Fibroblast of skin of left quadriceps (primary cell): ENCODE measurements at places on chromosomes 11 and 22.

- DNase-seq, result no peak
Observed at GRCh38 chr11:2475136-2475918, 30.5 kb downstream of the KCNQ1 start.

DNA sequence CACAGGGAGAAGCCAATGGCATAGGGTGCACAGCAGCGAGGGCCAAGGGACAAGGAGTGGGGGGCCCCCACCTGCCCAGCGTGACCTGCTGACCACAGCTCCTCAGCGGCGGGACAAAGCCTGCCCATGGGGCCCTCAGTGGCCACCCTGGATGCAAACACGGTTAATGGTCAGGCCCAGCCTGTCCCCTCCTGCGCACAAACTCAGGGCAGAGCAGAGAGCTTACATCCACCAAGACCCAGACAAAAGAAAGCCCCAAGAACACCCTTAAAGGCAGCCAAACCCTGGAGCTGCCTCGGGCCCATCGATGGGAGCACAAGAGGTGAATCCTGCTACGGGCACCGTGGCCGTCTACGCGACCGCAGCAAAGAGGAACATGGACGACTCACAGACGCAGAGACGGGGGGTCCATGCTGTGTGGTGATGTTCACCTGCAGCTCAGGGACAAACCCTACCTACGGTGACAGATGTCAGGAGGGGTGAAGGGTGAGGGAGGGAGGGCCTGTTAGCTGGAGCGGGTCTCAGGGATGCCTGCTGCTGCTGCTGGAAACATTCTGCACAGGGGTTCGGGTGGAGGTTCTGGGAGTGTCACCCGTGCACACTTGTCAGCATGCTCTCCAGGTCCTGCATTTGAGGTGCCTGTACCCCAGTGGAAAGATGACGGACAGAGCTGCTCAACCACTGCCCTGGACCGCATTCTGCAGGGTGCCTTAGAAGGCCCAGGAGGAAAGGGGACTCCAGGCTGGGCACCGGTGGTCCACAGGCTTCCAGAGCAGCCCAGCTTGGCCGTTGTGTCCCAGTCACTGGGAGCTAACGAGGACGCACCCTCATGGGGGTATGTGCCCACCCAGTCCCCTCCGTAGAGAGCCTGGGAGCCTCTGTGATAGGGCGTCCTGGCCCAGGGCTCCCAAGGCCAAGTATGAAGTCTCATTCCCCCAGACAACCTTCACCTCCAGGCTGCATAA lies 11.6 kb downstream of the ASCL2 start:
- no peak for DNase-seq

DNA sequence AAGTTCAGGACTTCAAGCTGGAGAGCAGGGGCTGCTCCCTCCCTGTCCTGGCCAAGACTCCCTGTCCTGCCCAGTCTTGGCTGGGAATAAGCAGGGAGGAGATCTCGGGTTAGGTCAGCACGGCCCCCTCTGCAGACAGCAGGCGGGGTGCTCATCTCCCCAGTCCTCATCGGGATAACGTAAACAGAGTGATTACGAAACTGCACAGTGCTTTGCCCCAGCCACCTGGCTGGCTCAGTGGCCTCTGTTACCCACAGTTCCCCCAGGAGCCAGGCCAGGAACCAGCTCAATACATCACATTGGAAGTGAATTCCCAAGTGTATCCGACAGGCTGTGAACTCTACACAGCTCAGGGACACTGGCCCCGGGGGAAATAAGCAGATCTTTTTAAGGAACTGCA lies 42.7 kb upstream of the KCNJ11 start:
- no peak for DNase-seq

GRCh38 chr22:27011133-27011532 lies 353.7 kb downstream of the MIAT start:
- DNase-seq, result no peak

- DNase-seq, result no peak
Observed at GRCh38 chr11:83119216-83119615, 37.7 kb upstream of the PCF11 start.

DNA sequence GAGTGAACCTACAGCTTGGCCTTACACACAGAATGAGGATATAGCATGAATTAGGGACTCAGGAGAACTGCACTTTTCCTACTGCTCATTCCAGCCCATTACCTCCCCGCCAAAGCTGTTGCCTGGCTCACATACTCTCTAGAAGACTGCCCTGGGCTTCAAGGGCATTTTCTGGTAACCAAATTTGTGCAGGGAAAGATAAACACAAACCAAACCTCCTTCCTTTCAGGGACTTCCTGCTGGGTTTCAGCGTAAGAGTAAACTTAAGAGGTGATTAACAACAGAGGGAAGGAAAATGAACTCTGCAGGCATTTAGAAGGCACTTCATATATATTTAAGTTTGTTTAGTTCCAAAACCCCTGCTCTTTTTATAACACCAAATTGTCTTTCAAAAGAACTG lies 194.9 kb downstream of the SWAP70 start:
- no peak for DNase-seq

DNA sequence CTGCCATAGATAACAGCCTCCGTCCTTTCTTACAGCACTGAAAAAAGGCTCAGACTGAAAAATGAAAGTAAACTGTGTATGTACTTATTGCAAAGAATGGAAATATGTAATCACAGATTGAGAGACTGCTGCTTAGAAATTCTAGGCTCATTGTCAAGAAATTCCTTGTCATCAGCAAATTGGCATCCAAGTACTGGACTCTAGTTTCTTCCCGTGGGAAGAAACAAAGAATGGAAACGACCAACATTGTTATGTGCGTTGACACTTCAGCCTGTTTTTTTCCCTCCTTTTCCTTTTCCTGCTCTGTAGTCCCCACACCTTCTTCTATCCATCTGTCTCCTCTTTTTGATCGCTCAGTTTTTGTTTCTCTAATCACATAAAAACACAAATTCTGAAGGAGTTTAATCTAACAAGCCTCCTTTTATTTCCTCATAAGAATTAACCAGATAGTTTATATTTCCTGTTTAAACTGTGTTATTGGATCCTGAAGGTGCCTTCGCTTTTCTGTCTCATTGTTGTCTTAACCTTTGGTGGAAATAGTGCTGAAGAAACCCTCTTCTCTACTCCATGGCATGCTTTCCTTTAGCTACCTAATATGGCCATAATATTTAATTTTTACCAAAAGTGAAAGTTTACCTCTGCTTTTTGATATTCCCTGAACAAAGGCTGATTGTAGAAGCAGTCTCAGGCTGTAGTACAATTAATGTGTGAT lies 20.0 kb upstream of the CASP12 start:
- peak; percentile 48 for DNase-seq

DNA sequence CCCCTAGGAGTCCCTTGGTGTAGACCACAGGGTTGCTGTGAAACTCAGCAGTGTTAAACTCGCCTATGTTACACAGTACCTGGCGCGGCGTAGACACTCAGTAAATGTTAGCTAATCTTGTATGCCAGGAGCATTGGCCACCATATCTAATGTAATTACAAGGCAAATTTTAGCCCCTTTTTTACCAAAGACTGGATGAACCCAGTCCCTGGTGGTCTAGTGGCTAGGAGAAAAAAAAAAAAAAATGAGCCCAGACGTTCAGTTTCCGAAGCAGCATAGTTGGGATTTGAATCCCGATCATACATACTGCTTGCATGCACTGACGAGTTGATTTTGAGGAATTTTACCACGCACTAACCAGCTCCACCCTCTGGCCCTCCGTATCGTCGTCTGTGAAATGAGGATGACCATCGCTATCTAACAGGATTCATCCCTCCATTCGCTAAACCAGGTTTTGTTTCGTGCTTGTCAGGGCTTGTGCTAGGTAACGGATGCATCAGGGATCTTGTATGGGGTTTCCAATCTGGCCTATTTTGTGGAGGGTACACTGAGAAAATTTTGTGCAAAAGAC lies 688 bp downstream of the PTS start:
- DNase-seq, result no peak

DNA sequence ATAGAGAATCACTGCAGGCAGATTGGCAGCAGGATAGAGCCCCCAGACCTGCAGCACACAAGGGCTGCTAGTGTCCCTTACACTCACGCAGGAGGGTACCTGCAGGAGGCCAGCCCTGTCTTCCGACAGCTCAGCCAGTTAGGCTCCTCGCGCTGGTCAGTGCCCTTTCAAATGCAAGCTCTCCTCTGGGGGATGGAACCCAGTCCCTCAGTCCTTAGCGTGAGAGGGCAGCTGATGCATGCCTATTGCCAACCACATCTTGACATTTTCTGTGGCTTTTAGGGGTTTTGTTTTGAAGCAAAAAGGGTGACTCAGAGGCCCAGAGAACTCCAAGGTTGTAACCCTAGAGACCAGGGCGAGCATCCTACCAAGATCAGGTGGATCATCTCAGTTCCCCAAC lies 40.0 kb downstream of the WNT11 start:
- DNase-seq, result no peak

DNA sequence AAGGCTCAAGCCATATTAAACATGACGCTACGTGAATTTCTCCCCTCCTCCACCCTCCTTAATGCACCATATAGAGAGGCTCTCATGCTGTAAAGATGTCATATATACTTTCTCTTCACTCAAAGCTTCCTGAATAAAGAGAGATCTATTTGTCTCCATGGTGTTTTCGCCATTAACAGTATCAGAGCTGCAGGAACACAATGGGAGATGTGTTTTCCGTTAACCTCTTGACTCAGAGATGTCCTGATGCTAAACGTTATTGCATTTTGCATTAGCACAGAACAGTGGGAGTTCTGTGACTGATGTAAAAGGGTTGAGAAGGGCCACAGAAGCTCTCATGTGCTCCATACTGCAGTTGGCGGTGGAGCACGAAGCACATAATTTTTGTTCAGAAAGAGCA lies 25.7 kb upstream of the BLID start:
- no peak for DNase-seq

- no peak for DNase-seq
Observed at GRCh38 chr11:46914363-46914762, 4.0 kb downstream of the LRP4 start.

- no peak for DNase-seq
Observed at GRCh38 chr11:19715373-19715772, 2.7 kb downstream of the NAV2 start.

GRCh38 chr11:2173150-2173693 lies 1.6 kb upstream of the TH start:
- DNase-seq, result no peak

- no peak for DNase-seq
Observed at GRCh38 chr11:96196181-96196662, 146.8 kb downstream of the MAML2 start.

- no peak for DNase-seq
Observed at GRCh38 chr11:86812981-86813380, 12.6 kb downstream of the PRSS23 start.

- DNase-seq, result no peak
Observed at GRCh38 chr11:13876423-13876822, 86.1 kb upstream of the SPON1 start.

DNA sequence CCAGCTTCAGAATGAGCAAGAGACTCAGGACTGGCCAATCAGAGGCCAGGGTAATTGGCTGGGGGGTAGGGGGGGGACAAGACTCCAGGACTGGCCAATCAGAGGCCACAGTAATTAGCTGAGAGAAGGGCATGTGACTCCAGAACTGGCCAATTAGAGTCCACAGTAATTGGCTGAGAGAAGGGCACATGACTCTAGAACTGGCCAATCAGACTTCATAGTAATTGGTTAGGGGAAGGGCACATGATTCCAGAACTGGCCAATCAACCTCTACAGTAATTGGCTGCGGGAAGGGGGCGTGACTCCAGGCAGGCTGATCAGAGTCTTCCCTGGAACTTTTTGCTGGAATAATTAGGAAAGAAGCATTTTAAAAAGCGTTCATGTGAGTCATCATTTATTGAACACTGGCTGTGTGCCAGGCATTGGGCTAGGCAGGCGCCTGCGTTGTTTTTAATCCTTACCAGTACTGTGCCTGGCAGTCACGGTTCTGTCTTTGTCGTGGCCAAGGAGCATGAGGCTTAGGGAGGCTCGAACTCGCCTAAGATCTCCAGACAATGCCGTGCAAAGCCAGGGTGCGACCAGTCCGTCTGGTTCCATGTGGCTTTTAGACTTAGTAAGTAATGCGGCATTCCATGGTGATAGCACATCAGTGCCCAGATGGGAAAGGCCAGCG lies 508.1 kb downstream of the TBC1D22A start:
- DNase-seq, result no peak

GRCh38 chr22:42670921-42671709 lies 21.9 kb upstream of the CYB5R3 start:
- DNase-seq, result no peak

DNA sequence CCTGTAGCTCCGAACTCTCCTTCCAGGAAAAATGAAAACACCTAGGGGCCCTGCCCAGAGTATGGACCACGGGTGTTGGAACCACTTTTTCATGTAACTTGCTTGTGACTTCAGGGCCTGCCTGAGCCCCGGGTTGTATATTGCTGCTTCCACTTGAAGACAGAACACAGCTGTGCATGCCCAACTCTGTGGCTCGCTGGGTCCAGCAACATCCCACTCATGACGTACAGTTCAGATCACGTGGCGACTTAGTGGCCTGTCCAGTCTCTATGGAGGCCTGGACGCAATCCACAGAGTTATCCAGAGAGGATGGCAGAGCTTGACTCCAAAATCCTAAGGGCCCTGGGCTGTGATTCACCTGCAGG lies 6.8 kb downstream of the C11orf21 start:
- no peak for DNase-seq

DNA sequence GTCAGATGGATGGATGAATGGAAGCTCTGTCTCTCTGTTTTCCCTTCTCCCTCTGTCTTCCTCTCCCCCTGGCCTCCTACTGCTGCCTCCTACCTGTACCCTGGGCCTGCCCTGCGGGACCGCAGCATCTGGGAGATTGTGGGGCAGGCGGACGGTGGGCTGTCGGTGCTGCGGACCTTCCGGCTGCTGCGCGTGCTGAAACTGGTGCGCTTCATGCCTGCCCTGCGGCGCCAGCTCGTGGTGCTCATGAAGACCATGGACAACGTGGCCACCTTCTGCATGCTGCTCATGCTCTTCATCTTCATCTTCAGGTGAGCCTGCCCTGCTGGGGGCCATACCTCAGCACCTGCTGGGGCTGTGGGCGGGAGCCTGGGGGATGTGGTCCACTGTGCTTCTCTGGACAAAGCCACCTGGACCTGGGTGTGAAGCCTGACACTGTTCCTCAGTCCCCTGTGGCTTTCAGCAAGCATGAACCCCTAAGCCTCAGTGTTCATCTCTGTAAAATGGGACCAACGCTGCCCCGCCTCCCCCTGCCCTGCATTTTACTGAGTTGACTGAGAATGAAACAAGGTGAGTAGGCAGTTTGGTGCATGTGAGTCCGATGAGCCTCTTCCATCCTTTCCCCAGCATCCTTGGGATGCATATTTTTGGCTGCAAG lies 88.4 kb downstream of the CACNA1I start:
- no peak for DNase-seq

DNA sequence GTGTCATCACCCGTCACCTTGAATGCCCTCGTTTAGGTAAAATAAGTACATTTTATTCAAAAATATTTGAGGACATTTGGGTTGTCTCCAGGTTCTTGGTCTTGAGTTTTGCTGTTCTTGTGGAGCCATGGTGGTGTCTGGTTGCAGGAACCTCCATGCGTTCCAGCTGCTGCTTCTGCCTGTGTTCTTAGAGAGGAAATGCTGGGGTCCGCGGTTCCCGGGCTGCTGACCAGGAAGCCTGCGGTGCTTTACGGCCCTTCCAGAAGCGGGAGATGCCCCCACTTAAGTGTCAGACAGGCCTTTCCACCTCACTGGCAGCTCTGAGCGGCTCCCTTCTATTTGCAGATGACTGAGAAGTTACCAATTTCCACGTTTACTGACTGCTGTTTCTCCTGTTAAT lies 66.8 kb downstream of the LRP5 start:
- DNase-seq, result no peak
